DMS53 (cell line): ENCODE measurements at places on chromosomes 6 and 20.

- no peak for DNase-seq
These were observed 169.8 kb downstream of the ANKRD60 start for GRCh38 chr20:58058421-58059259.

DNA sequence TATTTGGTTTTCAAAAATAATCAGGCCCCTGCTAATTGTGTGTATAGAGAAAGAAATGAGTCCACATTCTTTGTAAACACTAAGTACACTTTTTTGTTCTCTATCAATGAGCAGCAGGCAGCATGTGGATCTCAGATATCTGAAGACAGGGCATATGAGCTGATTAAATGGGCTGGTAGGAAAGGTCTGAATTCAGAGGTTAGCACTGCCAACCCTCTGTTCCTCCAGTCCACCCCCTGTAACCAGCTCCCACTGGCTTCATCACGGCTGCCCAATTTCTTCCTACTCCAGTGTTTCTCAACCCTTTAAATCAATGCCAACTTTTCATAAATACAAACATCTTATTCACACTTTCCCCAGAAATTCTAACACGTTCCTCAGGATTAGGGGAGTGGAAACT lies 128.5 kb downstream of the TPBG start:
- DNase-seq = no peak

DNA sequence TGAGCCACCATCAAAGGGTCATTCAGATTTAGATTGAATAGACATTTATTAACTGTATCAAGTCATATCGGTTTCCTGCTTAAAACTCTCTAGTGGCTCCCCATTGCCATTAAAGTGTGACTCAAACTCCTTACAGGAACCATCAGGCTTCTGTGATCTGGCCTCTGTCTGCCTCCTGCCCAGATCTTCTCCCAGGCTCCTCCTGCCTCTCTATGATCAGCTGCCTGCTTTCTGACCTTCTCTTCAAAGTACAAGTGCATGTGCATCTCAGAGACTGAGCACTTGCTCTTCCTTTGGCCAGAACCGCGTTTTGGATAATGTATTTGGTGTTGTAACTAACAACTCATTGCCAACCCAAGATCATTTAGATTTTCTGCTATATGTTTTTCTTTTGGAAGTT lies 52.7 kb downstream of the IL20RA start:
- peak; percentile 46 for DNase-seq

GRCh38 chr20:19815553-19815991 lies 57.5 kb downstream of the RIN2 start:
- no peak for DNase-seq

- DNase-seq = no peak
These were observed 7.4 kb downstream of the MAFB start for GRCh38 chr20:40681684-40682083.
